Peyer's patch (tissue), 4 donors: ENCODE measurements at places on chromosomes 5 and 9.

- no peak for DNase-seq
Observed at GRCh38 chr9:133477461-133477860, 1.4 kb downstream of the SLC2A6 start.

DNA sequence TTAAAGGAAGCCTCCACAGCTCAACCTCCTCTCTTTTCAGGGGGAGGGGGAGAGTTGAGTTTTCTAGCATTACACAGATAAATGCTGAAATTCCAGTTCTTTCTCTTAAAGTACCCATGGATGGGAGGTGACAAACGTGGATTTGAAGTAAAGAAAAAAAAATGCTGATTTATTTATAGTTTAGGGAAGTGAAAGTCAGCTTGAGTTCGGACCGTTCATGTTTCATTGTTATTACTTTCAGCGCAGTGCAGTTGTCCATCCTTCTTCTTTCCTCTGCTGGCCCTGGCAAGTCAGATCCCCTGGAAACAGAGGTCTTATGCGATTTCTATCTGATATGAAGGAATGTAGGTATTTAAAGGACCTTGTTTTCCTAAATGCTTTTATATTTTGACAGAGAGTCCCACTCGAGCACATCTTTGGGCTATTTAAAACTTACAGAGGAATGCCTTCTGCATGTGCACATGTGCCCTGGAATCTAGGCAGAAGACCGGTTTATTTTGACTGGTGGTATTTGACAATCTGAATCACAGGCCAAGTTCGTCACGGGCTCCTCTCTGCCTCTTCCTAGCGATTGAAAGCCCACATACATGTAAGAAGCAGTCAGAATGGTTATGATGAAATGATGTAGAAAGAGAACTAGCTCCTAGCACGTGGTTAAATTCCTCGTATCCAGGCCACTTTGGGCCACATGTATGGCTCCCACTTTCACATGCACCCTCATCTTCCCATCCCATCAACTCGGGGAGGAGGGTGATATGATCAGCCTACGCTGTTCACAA lies 385.2 kb upstream of the KLF4 start:
- no peak for DNase-seq

DNA sequence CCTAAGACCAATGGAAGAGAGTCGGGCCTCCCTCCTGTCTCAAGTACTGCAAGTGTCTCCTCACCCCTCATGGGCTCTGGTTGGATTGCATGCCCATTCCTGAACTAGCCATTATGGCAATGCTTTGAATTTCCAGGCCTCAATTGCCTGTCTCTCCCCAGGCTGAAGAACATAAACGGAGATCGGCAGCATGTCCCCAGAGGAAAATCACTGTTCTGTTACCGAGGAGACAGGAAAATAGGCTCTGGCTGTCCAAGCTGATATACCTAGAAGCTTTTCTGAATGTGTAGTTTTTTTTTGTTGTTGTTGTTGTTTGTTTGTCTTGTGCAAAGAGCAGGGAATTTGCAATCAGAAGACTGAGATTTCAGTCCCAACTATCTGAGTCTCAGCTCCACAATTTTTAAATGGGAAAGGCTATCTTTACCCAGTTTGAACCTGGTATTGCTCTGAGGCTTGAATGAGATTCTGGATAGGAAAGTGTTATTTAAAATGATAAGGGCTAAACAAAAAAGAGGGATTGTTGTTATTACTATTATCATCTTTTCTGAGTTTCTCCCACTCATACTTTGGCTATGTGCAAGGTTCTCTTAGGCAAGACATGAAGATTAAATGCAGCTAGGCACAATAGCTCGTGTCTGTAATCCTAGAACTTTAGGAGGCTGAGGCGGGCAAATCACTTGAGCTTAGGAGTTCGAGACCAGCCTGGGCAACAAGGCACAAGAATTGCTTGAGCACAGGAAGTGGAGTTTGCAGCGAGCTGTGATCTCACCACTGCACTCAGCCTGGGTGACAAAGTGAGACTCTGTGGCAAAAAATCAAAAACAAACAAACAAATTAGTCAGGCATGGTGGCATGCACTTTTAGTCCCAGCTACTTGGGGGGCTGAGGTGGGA lies 77.2 kb upstream of the KLF9 start:
- no peak for DNase-seq

DNA sequence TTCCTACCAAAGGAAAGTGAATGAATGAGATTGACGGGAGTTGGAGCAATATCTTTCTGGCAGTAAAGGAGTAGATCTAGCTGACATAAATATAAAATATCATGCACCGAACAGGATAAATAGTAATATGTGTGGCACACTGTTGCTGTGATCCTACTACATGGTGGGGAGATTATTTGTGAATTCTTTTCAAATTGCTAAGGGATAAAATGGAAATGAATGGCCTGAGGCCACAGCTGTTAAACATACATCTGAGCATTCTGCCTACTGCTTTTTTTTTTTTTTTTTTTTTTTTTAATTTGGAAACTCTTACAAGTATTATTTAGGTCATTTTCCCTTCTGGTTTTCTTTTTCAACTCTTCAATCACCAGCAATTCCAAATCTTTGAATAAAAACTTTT lies 66.8 kb downstream of the MEF2C start:
- DNase-seq: no peak

DNA sequence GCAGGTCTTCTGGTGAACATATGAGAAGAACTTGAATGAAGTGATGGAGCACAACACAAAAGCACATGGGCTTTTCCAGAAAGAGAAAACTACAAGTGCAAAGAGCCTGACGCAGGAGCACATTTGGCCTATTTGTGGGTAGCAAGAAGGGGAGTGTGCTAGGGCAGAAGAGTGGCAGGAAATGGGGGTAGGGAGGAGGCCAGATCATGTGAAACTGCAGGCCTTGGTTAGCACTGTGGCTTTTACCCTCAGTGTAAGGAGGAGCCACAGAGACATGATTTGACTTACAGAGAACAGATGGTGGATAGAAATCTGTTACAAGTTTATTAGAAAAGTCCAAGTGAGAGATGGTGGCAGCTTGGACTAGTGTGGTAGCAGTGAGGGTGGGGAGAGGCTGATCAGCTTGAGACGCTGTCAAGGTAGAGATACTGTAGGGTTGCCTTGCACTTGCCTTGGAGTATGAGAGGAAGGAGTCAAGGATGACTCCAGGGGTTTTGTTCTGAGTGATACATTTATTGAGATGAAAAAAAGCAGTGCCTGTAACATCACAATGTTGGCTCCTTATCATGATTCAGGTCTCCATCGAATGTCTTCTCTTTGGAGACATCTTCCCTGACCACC lies 126.7 kb downstream of the PPP2R2B start:
- peak; percentile 44 for DNase-seq

DNA sequence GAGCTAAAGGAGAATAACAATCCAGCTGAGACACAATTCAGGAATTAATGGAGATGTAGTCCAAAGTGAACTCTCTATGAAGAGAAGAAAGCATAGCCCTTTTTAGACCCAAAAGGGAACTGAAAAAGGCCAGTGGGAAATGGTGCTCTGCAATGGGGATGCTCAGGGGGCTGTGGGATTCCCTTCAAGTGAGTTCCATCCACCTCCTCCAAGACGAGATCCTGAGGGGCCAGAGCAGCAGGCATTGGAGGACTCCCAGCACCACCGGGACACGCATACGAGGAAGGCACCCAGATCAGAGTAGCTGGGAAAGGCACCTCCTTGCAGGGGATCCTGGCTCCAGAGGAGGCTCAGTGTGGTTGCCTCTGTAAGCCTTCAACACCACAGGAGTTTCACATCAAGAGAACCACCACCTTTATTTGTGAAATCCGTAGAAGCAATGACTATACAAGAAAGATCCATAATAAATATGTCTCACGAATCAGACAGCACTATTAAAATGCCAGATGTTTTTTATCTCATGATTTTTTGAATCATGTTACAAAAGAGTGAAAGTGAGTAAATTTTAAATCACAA lies 288.2 kb downstream of the MED10 start:
- DNase-seq: no peak

GRCh38 chr5:5116956-5117355 lies 23.2 kb upstream of the ADAMTS16 start:
- DNase-seq: no peak

DNA sequence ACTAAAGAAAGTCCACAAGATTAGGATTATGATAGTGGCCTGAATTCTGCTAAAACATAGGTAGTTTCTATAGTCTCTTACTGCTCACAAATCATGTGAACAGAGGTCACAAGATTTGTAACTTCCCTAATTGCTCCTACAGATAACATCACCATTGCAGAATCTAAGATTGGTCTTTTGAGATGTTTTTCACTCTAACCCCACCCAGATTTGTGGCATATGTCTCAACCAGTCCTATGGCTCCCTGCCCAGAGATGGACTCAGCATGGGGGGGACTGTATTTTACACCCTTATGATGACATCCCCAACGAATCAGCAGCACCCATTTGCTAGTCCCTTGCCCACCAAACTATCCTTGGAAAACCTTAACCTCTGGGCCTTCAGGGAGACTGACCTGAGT lies 1046.2 kb downstream of the CDH12 start:
- no peak for DNase-seq

GRCh38 chr9:33232815-33233214 lies 7.2 kb upstream of the SPINK4 start:
- no peak for DNase-seq

GRCh38 chr5:120677481-120677880 lies 213.4 kb downstream of the PRR16 start:
- no peak for DNase-seq

DNA sequence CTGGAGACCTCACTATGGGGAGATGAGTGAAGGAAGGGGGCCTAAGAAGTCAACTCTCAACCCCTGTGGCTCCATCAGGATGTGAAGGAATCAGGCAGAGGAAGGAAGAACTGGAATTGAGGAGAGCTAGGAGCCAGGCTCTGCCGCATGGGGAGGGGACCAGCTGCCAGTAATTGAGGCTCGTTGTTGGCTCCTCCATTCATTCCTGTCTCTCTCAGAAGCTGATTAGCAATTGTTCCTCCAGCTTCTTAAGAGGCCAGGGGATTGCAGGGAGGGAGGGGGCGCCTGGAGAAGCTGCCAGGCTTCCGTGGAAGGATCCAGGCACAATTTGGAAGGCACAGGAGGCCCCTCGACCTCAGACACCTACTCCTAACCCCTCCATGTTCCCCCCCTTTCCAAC lies 20.5 kb upstream of the TTLL11 start:
- DNase-seq: no peak

DNA sequence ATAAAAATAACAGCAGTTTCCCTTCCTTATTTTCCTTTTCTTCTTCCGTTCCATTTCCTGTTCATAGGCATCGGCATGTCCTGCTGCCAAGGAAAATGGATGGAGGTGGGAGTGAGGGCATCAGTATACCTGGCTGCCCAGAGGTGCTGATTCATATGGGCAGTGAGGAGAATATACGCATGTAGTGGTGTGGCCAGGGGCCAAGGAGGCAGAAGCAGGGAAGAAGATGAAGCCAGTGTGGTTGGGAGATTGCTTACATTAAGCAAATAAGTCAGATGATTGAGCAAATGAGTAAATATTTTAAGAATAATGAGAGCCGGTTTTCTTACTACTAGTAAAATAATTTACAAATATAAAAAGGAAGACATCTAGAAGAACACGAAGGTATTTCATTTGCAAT lies 344.9 kb upstream of the PAPPA start:
- DNase-seq: no peak

- no peak for DNase-seq
Observed at GRCh38 chr9:73869264-73869663, 627.9 kb upstream of the RORB start.

- DNase-seq: no peak
Observed at GRCh38 chr9:68794898-68795297, 89.9 kb downstream of the PIP5K1B start.

DNA sequence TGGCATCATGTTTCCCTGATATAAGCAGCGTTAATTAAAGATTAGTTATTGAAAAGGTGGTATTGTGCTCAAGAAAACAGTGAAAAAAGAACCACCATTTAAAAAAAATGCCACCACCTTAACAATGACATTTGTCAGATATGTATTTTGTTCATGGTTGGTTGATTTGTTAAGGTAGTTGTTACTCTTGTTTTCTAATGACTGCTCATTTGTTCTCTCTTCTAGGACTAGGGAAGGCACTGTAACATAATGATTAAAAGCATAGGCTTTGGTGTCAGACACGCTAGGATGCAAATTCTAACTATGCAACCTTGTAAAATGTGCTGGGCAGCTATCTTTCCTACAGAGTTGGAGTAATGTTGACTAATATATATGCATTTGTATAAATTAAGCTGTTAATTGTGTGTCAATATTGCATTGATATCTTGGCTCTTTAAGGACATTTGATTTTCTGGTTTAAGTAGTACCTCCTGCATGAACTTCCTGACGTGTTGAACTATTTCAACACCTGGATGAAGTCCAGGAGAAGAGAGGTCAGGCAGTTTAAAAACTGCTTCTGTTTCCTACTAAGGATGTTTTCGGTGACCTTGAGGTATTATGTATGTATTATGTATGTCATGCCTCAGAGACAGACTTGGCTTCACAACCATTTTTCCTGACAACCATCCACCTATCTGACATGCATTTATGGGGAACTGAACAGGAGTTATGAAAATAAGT lies 77.8 kb downstream of the MUSK start:
- no peak for DNase-seq

DNA sequence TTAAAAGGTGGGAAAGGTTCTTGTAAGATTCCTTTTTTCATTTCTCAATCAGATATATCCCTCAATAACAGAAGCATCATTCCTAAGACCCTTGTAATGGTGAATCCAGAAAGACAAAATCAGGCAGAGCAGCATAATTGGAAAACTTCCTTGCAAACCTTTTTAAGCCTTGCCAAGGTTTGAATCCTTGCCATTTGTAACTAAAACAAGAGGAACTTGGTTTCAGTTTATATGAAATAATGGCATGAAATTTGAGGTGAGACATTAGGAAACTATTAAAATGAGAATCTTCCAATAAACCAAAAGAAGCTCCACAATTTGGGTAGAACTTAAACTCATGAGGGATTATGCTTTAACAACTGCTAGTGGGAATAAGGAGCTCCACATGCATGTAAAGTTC lies 384.7 kb upstream of the SMC2 start:
- no peak for DNase-seq

DNA sequence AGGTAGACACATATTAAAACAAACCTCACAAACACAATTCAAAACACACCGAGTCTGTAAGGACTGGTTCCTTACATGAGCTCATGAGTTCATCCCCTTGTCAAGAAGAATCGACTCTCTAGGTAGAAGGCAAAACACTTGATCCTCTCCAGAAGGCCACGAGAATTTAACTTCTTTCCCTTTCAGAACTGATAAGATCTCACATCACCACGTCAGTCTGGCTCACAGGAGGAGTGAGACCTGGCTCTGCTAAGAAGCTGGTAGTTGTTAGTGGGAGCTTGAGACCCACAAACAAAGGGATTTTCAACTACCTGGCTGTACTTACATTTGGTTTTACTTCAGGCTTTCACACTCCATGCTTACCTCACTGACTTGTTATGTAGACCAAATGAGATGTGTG lies 459.2 kb downstream of the ARHGEF28 start:
- no peak for DNase-seq
